ENCODE measurements at places on chromosomes 16 and 17. TPM values are rescaled to one million over a fixed set of nuclear protein-coding genes. Genes with fewer than 3 reads are reported as not detected.

The VMO1 gene
- not detected for total RNA-seq

The SLC5A11 gene
- total RNA-seq = under 0.01 TPM

The LGALS9 gene
- 0.54 TPM for total RNA-seq

The SLFN5 gene
- total RNA-seq = 64.2 TPM

The SPATA33 gene
- total RNA-seq = 1.1 TPM

The PTX4 gene
- not detected for total RNA-seq

The SLFN14 gene
- not detected for total RNA-seq

The PRSS8 gene
- not detected for total RNA-seq

DNA sequence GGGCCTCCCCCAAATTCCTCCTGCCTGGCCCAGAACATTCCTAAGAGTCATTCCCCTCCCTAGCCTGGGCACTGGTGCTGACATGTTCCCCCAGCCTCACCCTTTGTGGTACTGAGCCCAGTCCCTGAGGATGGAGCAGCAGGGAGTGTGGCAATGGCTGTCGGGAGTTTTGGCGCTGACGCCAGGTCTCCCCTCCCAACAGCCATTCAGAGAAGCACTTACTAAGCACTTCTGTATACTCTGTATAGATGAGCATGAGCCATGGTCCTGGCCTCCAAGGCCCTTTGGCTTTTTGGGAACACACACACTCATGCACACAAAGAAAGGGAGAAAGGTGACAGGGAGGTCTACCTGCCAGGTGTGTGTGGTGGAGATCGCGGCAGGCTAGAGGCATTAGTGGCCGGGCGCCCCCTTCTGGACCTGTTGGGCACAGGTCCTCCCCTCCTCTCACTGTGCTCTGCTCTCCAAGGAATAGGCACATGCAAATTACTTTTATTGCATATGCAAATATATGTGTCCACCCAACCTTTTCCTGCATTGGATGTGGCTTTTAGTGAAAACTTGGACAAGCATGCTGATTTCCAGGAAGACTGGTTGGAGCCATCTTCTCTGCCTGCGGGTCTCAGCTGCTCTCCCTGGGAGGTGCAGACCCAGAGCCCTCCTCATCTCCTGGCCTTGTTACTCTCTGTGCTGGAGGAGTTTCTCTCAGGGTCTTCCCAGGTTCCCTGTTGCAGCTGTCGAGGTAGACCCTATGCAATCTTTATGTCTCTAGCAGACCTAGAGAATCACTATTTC is 17.4 kb upstream of the C17orf107 start:
- peak; percentile 12 for DNase-seq

GRCh38 chr17:42512733-42513251 is 23.2 kb upstream of the NAGLU start:
- DNase-seq = peak; percentile 56

GRCh38 chr17:47197821-47198220 is 8.7 kb upstream of the CDC27 start:
- no peak for DNase-seq

- DNase-seq = no peak
These were observed 142.7 kb upstream of the C17orf78 start for GRCh38 chr17:37233036-37233435.

- DNase-seq = no peak
These were observed 8.4 kb downstream of the TSPOAP1 start for GRCh38 chr17:58320163-58320558.

GRCh38 chr16:21656795-21657768 is 4.7 kb upstream of the IGSF6 start:
- DNase-seq = peak; percentile 67

DNA sequence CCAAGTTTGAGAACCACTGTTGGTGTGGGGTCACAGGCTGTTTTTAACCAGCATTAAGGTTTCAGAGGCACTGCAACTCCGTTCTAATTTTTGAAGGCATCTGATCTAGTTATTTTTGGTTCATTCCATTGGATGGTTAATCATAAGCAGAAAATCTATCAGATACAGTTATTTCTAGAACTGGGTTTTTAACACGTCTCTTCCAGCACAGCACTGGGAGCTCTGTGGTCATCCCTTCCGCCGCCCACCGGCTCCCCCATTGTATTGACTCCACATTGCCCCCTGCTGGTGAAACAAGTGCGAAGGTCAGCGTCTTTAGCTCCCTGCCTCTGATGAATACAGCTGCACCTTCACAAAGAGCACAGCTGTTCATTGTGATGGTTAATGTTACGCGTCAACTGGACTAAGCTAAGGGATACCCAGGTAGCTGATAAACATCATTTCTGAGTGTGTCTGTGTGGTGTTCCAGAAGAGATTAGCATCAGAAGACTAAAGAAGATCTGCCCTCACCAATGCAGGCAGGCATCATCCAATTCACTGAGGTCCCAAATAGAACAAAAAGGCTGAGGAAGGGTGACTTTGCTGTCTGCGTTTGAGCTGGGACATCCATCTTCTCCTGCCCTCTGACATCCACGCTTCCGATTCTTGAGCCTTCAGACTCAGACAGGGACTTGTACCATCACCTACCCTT is 8.5 kb downstream of the CCL18 start:
- peak; percentile 10 for DNase-seq

GRCh38 chr16:27238016-27238587 is 30.5 kb downstream of the NSMCE1 start:
- no peak for DNase-seq

DNA sequence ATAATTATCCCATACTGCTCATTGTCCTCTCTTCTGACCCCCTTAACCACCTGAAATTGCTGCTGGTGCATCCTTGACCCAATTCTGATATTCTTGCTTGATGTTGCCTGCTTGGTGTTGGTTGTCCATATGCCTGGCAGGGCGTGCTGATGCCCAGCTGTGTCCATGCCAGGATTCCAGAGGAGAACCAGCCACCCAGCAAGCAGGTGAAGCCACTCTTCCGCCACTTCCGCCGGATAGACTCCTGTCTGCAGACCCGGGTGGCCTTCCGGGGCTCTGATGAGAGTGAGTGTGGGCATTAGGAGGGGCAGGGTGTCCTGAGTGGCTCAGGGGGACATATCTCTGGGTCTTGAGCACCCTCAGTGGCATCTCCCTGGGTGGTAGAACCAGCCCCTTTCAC is 11.4 kb downstream of the RAPGEFL1 start:
- no peak for DNase-seq

DNA sequence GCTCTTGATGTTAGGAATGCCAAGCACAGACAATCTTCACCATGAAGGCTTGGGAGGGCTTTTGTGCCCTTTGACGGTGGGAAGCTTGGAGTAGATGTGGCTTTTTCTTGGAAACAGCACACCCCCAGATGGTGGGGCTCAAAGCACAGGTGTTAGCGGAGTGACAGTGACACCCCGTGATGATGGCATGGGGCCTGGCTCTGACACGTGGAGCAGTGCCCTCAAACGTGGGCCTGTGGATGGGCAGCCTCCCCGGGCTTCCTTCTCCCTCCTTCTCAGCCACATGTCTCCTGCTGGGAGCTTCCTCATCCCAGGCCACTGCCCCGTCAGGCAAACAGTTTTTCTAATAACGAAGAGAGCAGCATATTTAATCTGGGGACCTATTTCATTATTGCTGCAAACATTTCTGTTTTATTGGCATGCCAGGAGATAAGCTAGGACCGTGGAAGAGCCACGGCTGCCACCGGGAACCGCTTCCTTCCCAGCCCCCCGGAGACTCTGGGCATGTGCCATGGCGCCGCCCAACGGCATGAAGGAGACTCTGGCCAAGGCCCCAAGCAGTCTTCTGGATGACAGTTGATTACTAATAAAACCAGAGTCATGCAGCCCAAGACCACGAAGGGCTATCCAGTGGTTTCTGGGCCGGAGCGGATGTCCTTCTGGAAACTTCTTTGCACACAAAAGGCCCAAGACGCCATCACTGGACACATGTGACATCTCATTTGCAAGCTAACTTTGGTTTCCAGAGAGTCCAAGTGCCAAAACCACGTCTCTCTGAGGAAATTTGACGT is 280.3 kb upstream of the FOXF1 start:
- DNase-seq = no peak

DNA sequence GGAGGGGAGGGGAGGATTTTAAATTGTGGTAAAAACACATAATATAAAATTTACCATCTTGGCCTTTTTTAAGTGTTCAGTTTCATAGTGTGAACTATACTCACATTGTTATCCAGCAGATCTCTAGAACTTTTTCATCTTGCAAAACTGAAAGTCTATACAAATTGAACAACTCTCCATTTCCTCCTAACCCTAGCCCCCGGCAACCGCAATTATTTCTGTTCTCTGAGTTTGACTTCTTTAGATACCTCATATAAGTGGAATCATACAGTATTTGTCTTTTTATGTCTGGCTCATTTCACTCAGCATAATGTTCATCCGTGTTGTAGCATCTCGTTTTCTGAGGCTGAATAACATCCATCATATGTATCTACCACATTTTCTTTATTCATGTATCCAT is 30.0 kb upstream of the MRTFB start:
- DNase-seq = no peak

- no peak for DNase-seq
These were observed at the start of gene CD79B for GRCh38 chr17:63931981-63932561. Gene CD79B (minus strand): TSS chr17:63932331. CDS start chr17:63932261, 70 bp downstream.

DNA sequence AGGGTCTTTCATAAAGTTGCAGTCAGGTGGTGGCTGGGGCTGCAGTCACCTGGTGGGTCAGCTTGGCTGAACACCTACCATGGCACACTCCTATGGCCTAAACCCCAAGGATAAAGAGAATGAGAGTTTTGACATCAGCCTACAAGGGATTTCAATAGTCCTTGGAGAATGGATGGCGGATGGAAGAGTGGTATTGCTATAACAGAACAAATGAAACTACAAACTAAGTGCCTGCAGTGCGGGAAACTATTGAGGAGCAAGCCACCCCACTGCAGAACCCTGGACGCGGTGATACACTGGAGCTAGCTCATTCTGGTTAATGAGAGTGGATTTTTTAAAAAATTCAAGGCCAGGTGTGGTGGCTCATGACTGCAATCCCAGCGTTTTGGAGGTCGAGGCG is 3.0 kb upstream of the PRPSAP2 start:
- no peak for DNase-seq

- DNase-seq = peak; percentile 82
These were observed 105.0 kb downstream of the ZNF778 start for GRCh38 chr16:89322321-89323119.

DNA sequence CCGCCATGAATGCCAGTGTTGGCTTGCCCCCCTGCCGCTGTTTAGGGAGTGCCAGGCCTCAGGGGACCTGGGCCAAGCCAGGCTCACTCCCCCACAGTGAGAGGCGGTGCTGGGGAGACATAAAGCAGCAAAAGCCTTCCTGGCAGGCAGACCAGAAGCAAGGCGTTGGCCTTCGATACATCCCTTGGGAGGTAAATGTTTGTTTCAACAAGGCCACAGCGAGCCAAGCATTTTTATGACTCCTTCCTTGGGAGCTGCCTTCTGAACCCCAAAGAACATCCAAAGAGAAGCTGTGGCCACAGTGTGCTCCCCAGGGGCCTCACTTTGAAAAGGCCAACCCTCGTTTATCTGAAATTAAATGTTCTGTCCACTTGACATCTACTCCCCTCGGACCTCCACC is 119.7 kb upstream of the CIBAR2 start:
- DNase-seq = no peak

DNA sequence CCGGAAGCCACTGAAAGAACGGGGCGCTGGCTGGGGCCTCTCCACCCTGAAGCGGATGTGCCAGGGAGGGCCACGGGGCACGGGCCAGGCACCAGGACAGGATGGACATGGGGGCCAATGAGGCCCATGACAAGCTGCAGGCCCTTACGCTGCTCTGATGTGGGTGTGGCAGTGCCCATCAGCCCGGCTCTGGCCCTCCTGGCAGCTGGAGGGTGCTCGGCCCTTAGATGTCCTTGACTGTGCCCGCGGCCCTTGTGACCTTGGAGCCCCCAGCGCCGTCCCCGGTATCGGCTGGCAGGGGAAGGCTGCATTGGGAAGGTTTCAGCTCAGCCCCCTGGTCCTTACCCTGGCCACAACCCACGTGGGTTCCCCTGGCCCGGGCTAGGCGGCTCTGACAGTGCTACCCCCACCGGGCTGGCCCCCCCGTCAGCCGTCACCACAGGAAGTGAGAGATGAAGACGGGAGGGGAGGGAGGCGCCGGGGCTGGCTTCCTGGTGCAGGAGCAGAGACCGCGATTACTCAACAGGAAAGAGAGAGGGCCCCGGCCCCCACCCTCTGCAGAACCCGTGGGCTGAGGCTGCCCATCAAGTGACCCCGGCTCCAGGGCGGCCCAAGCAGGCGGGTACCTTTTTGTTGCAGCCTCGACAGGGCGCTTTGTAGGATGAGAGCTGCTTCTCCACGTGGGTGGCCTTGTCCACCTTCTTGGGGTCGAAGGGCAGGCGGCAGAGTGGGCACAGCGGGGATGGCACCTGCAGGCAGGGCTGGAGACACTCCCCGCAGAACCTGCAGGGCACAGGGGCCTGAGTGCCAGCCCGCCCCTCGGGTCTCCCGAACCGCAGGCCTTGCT is 5.3 kb downstream of the RNF166 start:
- peak; percentile 90 for DNase-seq

DNA sequence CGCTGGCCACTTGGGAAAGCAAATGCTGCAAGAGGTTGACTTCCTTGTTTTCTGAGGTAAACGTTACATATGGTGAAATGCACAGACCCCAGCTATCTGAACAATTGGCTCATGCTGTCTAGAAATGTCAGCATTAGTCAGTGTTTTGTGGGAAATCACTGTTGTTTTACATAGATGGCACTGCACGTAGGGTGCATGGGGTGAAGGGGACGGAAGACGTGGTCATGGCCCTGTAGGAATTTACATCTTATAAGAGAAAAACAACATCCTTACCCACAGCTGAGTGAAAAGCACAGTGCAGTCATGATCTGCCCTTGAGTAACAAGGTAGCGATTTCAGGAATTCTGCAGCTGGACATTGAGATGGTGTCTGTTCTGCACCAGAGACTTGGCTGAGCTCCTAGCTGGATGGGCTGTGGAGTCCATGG is 15.2 kb downstream of the RPTOR start:
- peak; percentile 88 for DNase-seq

DNA sequence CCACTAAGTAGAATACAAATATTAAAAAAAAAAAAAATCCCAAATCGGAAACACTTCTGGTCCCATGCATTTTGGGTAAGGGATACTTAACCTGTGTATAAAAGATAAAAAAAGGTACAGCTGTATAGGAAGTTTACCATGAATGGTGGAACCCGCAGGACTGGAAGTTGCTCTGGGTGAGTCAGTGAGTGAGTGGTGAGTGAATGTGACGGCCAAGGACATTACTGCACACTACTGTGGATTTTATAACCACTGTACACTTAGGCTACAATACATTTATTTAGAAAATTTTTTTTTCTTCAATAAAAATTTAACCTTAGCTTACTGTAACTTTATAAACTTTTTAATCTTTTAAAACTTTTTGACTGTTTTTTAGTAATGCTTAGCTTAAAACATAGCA is 71.3 kb upstream of the BCAR1 start:
- peak; percentile 64 for DNase-seq

GRCh38 chr17:65504141-65504540 is 57.3 kb downstream of the AXIN2 start:
- DNase-seq = no peak

- DNase-seq = no peak
These were observed 268.0 kb upstream of the IRX3 start for GRCh38 chr16:54554581-54554980.

GRCh38 chr17:5181509-5182305 is 10.0 kb downstream of the ZNF594 start:
- no peak for DNase-seq

- DNase-seq = no peak
These were observed 3.4 kb downstream of the SPNS1 start for GRCh38 chr16:28977703-28978662.

- DNase-seq = no peak
These were observed 6.7 kb upstream of the WWOX start for GRCh38 chr16:78092758-78093157.
